Epithelial cell of esophagus (primary cell): ENCODE measurements at places on chromosomes 3 and 15.

DNA sequence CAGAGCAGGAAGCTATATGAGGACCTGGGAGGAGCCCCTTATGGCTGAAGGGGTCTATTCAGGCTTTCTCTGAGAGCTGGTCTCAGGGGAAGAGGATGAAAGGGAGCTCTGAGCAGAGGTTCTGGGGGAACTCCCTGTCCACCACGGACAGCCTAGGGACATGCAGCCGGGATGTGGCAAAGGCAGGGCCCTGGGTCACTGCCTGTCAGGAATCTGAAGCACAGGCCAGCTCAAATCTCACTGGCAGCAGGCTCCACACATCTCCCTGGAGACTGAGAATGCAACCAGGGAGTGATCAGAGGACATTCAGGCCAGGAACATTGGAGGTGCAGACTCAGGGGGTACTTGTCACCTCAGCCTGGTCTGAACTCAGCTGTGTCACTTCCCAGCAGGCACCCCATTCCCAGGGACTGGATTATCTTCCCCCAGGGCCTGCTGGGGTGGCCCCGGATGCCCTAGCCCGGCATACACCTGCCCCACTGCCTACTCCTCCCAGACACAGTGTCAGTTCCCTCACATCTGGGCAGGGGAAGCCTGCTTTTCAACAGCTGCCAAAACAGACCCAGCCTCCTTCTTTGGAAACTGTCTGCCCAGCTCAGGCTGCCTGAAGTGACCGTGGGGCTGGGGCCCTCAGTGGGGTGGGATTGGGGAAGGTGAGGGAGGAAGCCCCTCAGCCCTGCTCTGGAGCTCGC lies 18.3 kb upstream of the SEMA3F start:
- DNase-seq: no peak

- peak; percentile 2 for DNase-seq
Measured at GRCh38 chr3:2921903-2922302, 188.3 kb downstream of the IL5RA start.

DNA sequence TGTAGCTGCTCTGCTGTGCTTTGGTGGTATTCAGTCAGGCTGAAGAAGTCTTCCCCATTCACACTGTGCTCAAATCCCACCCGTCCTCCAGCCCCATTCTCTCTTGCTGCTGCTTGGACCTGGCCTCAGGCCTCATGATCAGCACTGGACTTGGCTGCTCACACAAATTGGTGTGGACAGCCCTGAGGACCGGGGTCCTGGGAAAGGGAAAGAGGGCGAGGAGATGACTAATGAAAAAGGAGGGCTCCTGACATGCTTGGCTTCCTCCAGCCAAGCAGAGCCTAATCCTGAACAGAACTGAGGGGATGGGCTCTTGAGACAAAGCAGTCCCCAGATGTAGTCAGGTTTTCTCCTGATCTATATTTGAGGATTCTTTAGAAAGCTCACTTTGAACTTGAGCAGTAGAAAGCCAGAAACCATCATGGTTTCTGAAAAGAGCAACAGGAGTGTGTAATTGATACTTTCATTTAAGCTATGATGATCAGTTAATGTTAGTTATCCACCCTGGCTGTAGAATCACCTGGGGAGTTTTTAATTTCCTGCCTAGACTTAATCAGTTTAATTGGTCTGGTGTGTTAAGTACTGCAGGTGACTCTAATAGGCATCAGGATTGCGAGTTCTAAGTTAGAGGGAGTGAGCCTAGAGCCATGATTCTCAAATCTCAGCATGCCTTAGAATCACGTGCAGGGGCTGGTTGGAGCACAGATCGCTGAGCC lies 79.4 kb upstream of the THBS1 start:
- DNase-seq: no peak

DNA sequence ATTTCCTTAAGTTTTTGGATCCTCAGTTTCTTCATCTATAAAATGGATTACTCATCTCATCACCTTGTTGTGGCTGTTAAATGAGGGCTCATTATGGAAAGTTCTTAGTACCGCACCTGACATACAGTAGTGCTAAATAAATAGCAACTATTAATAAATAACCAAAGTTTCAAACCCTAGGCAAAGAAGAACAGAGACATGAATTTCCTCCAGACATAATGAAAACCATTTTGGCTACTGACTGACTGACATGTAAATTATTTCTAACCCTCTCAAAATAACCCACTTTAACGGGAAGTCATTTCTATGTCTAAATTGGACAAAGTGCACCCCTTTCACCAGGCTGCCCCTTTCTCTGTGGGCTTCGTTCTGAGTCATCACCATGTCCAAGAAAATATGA lies 17.4 kb upstream of the KLHL6 start:
- no peak for DNase-seq

GRCh38 chr3:49248840-49249227 lies 28.2 kb downstream of the C3orf62 start:
- peak; percentile 79 for DNase-seq

DNA sequence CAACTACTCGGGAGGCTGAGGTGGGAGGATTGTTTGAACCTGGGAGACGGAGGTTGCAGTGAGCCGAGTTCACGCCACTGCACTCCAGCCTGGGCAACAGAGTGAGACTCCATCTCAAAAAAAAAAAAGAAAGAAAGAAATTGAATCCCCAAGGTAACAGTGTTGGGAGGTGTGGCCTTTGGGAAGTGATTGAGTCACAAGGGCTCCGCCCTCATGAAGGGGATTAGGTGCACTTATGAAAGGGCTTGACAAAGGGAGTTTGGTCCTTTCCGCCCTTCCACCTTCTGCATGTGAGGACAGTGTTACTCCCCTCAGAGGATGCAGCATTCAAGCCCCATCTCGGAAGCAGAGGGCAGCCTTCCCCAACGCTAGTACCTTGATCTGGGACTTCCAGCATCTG lies 21.3 kb downstream of the POC1A start:
- DNase-seq: peak; percentile 30

DNA sequence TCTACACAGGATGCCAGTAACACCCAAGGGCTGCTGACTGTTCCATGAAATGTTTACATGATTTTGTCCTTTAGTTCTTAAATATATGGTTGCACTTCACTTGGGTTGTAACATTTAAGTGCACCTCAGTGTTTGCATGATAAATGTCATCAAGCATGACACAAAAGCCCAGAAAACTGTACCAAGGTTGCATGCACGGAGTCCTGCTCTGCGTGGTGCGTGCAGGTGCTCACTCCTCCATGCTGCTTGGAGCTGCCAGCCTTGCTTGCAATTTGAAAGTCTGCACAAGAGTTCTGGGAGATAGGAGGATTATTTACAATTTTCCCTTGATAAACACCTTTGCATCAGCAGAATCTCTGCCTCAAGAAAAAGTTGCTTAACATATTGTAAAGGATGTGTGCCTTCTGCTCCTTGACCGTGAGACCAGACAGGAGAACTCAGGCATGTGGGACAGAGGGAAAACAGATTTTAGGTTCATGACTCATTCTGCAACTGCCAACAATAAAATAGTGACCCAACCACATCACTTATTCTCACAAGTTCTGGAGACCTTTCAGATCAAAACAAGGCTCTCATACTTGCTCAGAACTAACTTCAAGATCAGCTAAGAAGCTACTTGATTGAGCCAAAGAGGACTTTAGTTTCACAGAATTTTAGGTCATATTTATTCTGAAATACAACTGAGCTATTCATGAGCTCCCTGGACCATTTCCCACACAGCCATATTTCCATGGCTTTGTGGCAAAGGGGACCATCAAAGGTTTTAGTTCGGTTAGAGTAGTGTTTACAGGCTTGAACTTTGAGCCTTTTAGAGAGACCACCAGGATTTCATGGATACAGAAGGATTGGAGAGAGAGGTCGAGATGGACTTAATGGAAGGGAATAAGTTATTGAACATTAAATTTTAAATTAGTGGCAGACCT lies 128.4 kb upstream of the ZBED2 start:
- no peak for DNase-seq
